ENCODE measurements at places on chromosomes 4 and X.

GRCh38 chr4:113077575-113077974, 28.1 kb downstream of the ANK2 start:
- DNase-seq: peak; percentile 57

DNA sequence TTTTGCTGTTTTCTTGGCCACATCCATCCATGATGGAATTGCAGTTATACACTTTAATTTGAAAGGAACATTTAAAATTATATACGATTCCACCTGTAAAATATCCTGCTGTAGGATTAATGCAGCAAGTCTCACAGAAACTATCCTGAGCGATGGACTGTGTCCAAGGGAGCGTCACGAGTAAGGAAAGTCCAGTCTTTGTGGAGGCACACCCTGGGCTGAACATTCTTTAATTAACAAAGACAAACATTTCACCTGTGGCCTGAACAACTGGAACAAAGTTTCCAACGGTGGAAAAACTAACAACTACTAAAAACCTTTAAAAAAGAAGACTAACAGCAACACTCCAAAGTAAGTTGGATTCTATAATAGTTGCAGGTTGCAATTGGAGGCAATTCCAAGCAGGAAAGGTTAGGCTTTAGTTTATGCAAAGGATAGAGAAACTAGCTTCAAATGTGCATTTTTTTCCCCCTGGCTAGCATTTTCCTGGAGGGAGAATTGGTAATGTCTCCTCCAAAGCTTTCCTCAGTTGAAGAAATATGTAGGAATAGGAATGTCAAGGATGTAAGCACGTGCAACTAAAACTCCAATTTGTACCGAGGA, 11.0 kb downstream of the EREG start:
- no peak for DNase-seq

GRCh38 chr4:142353149-142353738, 492.9 kb downstream of the INPP4B start:
- no peak for DNase-seq

GRCh38 chr4:168674866-168675265, 178.0 kb downstream of the PALLD start:
- no peak for DNase-seq

DNA sequence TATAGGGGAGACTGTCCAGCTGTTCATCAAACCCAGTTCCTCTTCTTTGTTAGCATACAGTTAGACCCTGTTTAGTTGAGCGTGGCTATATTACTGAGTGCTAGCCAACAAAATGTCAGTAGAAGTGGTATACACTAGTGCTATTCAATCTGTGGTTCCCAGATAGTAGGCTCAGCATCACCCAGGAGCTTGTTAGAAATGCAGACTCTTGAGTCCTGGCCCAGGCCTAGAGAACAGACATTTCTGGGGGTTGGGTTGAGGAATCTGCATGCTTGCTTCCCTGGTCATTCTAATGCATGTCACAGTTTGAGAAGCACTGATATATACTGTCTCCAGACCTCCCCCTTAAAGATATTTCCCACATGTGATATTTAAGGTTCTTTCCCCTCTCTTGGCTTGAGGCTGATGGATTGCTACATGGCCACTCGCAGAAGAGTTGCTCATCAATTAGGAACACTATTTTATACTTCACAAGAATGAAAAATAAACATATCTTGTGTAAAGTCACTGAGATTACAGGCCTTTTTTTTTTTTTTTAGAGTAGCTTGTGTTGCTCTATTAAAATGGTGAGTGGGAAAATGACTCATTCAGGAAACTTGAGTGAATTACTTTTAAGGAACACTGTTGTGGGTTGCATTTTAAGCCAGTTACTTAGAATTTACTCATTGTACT, 289.0 kb downstream of the STIM2 start:
- DNase-seq: no peak

GRCh38 chrX:27254656-27255055, 208.5 kb downstream of the PPP4R3C start:
- DNase-seq: no peak

GRCh38 chrX:30504309-30504708, 73.3 kb downstream of the TASL start:
- DNase-seq: no peak

- DNase-seq: no peak
These were observed 28.4 kb downstream of the GAGE1 start for GRCh38 chrX:49627086-49627777.
